ENCODE measurements at places on chromosomes 5 and 9.

DNA sequence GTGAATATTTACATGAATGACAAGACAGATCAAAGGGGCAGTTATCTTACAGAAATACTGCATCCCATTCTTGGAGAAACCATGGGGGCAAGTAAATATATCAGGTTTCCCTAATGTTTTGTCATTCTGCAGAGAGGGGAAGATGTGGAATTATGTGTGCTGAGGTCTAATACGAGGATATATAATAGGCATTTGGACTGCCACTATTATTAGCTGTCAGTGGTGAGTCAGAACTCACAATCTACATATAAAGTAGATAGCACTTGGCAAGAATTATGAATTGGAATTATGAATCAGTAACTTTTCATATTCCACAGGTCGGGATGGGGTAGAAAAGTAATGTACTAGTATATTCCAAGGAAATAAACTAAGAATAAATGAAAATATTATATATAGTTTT is 121.7 kb downstream of the GIN1 start:
- no peak for DNase-seq

- no peak for DNase-seq
Observed at GRCh38 chr5:9380109-9380508, 165.8 kb downstream of the SEMA5A start.

DNA sequence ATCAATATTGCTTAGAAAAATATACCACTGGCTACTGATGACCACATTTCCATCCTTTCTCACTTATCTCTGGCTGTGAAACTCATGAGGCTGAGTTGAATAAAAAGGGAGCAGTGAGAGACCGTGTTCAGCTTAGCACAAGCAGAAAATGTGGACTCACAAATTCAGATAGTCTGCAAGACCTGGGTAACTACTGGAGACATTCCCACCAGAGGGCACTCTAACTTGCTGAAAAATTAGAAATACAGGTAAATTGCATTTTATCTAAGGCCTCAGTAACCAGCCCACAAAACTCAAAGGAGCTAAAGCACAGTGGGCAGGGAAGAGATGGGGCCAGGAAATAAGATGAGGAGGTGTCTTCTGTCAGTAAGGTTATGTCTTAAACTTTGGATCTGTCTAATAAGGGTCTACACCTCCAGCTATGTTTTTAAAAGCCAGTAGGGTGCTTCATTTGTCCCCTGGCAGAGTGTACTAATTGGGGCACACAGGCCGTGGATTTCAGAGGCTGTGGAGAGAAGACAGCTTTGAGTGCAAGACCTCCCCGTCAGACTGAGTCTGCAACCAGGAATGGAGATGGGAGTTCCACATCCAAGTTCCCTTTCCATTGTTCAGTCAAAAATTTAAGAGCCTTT is 8.7 kb upstream of the NDUFB6 start:
- peak; percentile 61 for DNase-seq

- DNase-seq, result no peak
Observed at GRCh38 chr9:107261106-107261505, 22.0 kb upstream of the RAD23B start.

DNA sequence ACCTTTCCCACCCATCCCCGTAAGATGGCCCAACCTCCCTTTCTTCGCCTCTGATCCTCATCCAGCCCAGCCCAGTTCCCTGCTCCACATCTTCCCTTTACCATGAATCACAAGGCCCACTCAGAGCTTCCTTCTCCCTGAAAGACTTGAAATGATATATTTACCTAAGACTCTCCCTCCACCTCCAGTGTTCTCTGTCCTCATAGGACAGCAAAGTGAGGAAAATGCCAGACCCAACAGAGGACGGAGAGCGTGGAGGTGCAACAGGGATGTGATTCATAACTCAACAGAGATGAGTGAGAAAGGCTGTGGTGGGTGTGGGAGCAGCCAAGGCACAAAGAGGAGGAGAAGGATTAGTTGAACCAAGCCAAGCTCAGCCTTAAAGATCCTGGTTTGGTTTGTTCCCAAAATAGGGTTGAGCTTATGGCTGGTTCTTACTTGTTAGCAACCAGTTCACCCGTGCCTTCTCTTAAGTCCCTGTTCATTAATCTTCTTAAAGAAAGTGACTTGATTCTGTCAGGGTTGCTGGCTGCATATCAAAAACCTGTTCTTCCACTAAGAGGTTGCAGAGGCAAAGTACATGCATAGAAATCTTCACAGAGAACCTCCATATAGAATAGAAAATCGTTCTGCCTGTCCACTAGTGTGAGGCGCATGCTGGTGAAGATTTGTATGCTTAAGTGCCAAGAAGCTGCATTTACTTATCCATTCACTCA is 183.2 kb downstream of the ACTL7B start:
- no peak for DNase-seq

DNA sequence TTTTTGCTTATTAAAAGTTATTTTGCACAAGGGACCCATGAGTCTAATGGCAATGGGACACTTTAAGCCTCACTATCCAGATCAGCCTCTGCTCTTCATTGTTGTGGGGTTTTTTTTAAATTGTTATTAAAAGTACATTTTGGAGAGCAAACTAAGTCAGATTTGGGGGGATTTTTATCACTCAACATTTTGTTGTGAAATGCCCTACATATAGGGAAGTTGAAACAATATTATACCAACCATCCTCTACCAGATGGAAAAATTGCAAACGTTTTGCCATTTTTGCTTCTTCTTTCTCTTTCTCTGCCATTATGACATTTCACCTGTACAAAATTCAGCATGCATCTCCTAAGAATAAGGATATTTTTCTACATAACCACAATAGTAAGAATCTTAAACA is 75.3 kb downstream of the SLC1A3 start:
- DNase-seq, result no peak

DNA sequence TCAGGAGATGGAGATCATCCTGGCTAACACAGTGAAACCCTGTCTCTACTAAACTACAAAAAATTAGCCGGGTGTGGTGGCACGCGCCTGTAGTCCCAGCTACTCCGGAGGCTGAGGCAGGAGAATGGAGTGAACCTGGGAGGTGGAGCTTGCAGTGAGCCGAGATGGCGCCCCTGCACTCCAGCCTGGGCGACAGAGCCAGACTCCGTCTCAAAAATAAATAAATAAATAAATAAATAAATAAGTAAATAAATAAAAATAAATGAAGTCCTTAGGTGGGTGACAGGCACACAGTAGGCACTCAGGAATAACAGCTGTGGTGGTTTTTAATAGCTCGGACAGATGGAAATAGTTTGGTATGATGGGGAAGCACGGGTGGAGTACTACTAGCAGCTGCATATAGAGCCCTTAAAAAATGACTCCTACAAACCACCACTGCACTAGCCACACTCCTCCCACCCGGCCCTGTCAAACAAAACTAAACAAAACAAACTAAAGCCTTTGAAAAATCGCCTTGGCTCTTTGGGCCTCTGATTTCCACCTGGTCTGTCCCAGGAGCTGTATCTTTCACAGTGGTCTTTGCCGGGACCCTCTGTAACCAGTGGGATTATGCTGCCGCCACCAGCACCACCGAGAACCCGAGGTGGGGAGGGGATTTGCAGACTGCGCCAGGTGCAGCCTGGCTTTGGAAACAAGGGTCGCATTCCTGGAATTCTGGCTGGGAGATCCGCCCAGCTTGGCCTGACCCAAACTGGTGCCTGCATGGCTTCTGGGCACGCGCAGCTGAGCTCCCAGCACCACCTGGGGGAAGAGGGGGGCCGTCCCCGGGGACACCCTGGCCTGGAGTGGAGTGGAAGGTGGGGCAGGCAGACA is 5.1 kb upstream of the WDR5 start:
- DNase-seq, result no peak

GRCh38 chr5:68240771-68241170 is 25.2 kb downstream of the PIK3R1 start:
- DNase-seq, result no peak

- DNase-seq, result peak; percentile 51
Observed at GRCh38 chr9:127199001-127199791, 65.4 kb upstream of the GARNL3 start.

DNA sequence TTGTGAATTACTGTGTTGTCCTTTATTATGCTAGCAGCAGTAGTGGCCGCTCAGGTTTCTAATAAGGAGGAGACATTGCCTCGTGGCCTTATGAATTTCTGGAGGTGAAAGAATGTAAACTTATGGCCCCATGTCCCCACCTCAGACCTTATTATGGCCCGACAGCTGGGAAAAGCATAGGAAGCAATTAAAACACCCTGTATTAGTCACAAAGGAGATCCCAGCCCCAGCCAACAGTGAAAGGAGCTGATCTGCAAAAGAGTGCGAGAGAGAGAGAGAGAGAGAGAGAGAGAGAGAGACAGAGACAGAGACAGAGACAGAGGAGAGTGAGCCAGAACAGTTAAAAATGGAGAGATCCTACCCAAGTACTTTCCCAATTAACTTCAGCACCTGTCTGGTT is 269.3 kb downstream of the DMRT2 start:
- no peak for DNase-seq

GRCh38 chr9:68802525-68803015 is 97.5 kb downstream of the PIP5K1B start:
- DNase-seq, result no peak

DNA sequence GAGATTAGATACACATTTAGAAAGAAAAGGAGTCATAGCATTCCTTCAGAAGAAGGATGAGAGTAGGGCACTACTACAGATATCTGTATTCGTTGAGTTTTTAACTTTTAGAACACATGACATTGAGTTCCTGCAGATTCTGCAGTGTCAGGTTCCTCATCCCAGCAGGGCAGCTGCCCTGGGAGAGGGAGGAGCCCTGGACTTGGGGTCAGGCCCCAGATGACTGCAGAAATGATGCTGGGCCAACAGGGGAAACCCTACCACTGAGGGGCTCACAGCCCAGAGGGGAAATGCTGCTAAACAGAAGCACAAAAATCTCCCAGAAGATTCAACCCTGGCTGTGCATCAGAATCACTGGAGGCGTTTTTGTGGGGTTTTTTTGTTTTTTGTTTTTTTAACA is 68.9 kb upstream of the TAF1L start:
- no peak for DNase-seq

DNA sequence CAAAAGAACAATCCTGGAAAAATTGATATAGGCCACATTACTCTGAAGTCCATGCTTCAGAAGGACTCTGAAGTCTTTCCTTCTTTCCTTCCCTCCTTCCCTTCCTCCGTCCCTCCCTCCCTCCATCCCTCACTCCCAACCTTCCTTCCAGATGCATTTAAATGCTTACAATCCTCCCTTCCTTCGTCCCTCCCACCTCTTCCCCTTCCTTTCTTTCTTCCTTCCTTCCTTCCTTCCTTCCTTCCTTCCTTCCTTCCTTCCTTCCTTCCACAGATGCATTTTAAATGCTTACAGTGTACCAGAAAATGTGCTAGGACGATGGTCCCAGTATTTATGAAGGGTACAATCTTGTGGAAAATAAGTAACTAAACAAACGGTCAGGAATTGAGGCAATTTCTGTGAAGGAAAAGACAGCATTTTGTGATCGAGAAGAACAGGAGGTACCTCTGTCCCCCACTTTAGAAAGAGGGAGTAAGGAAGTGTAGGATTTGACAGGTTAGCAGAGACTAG is 181.3 kb upstream of the TUT7 start:
- no peak for DNase-seq

GRCh38 chr5:60943624-60944023 is 1.2 kb downstream of the ERCC8 start:
- DNase-seq, result no peak

DNA sequence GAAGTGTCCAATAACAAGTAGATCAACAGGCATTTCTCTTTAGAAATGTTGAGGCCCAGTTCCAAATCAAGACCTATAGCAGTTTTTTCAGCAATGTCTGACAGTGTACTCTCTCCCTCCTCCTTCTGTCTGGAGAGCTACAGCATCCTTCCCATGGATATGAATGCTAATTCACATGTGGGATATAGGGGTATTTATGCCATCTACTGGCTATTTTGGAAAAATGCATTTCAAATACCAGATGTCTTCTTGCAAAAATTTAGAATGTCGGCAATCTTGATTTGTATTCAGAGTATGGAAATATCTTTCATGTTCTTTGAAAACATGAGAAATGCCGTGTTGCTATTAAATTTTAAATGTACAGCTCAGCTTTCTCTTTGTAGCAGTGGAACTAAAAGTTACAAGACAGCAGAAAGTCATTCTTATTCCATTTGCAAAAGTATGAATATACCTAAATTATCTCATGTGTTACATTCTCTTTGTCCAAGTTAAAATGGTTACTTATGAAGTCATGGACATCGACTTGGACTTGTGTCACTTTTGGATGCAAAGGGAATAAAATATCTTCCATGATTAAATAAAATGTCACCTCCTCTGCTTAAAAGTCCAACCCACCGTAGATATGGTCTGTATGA is 647.8 kb downstream of the TAF11L14 start:
- no peak for DNase-seq

DNA sequence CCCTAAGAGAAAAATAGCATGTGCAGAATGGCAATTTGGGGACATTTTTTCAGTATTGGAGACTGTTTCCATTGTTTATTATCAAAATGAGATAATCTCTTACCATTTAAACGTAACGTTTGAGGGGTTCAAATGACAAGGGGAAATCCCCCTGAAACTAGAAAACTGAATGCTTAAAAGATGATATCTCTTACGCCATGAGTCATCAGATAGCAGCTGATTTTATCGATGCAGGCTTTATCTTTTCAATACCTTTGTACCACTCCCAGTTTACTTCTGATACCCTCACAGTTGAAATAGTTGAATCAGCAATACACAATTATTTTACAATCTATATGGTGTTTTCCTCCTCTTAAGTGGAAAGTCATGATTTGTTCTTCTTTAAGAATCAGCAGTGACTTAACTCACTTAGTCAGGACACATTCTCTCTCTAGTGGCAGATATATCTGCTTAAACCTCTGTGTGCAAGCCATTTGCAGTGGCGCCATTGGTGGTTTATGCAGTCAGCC is 29.2 kb downstream of the OSMR start:
- DNase-seq, result no peak

DNA sequence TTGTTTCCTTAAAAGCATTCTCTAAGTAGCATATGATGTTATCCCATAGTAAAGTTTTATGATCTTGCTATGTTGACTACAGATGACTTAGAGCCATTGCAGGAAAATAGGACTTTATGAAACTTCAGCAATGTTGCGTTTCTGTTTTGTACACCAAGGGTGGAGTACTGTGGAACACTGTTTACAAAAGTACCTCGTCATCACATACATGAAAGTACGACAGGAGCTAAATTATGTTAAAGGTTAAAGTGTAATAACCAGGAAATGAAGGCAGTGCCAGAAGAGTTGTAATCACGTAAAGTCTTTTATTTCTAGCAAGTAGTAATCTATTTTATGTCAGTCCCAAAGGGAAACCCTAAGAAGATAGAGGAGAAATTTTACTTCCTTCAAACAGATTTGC is 50.9 kb downstream of the C9orf85 start:
- DNase-seq, result no peak

DNA sequence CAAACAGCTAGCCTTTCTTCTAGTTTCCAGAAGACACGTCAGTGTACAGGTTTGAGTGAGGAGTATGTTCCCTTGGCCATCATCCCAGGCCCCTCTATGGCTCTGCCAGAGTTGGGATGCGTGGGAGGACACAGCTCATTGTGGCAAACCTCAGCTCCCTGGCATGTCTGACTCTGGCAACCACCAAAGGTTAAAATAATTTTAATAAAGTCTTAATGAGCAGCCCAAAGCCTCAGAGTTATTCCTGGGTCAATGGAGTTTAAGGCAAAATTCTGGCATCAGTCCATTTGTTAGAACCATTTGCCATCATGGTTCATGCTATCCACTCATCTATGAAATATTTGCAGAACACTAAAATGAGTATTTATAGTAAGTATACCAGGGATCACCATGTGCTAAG is 79.8 kb upstream of the PAPPA start:
- DNase-seq, result no peak

- DNase-seq, result no peak
Observed at GRCh38 chr5:133706506-133707430, 94.4 kb upstream of the FSTL4 start.
